CD4-positive, alpha-beta T cell treated with Interleukin-17A for 4 hours (primary cell): ENCODE measurements at places on chromosomes 7 and 10.
A peak's percentile ranks its signal among the peaks of the same experiment; 100 is the strongest.

- DNase-seq, result no peak
Observed at GRCh38 chr10:113846036-113846435, 7.8 kb downstream of the DCLRE1A start.

DNA sequence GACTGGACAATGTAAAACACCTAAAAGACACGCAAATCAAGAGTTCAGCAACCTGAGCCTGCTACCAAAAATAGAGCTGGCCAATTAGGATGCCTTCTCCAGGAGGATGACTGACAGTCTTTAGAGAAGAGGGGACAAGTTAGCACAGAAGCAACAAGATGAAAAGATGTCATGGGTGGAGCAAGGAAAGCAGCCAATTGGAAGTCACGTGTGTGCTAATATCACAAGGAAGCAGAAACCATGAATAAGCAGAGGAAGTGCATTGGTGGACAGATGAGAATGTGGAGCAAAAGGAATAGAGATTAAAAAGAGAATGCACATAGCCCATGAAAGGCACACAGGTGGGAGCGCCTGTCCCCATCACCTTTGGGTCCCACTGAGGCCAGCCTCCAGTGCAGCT is 148.1 kb downstream of the SLC25A13 start:
- no peak for DNase-seq

DNA sequence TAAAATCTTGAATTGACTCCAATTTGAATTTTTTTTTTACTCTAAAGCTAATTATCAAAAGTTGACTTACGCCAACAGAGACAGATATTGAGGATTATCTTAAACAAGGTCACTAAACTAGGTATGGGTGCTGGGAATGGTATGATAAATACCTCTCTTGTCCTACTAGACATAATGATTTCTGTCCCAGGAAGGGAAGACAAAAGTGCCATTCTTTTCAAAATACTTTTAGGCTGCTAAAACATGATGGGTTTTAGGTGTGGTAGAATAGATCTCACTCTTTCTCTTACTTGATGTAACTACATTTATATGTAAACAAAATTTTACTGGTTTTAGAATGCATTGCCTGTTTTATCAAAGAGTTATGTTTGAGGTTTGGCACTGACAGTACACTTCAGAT is 15.1 kb downstream of the TMEM60 start:
- DNase-seq, result no peak

DNA sequence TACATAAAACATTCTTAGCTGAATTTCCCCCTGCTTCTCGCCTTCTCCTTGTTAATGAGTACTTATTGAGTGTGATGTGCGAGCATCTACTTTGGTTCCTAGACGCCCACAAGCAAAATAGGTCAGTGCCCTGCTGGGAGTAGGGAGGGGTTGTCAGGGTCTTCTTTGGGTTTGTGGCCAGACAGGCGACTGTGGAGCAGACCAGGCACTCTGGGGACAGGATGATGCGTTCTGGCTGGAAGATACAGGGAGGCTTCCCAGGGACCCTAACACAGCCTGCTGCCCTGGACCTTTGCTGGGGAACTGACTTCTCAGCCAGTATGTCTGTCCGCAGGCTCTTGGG is 227.2 kb downstream of the CUX1 start:
- DNase-seq, result no peak

GRCh38 chr10:124150189-124150806 is 56.9 kb upstream of the CHST15 start:
- DNase-seq, result no peak

DNA sequence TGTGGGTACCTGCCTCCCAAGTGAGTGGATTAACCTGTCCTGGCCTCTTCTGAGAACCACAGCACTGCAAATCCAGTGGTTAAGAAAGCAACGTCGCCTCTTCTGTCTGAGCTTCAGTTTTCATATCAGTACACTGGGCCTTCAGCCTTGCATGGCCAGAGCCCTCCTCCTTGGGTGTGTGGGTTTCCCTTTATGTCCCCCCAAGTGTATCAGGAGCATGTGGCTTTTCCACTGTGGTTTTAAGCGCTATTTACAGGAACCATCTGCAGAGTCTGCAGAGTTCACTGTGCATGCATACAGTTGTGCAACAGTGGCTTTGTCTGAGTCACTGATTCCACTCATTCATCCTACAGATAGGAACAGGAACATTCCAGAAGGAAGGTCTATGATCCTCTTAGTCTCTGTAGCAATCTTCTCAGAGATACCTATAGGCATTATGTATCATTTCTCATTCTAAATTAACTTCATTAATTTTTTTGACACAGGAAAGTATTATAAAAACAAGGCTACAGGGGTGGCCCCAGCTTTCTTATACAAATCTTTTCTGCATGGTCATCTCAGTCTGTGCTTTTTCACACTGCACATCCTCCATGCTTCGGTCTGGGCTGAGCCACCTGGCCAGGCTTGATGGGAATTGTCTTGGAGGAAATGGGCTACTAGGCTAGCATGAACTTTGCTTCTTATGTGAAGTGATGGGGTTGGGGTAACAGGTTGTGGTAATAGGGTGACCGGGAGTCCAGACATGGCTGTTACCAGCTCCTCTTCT is 17.1 kb downstream of the MBL2 start:
- no peak for DNase-seq

DNA sequence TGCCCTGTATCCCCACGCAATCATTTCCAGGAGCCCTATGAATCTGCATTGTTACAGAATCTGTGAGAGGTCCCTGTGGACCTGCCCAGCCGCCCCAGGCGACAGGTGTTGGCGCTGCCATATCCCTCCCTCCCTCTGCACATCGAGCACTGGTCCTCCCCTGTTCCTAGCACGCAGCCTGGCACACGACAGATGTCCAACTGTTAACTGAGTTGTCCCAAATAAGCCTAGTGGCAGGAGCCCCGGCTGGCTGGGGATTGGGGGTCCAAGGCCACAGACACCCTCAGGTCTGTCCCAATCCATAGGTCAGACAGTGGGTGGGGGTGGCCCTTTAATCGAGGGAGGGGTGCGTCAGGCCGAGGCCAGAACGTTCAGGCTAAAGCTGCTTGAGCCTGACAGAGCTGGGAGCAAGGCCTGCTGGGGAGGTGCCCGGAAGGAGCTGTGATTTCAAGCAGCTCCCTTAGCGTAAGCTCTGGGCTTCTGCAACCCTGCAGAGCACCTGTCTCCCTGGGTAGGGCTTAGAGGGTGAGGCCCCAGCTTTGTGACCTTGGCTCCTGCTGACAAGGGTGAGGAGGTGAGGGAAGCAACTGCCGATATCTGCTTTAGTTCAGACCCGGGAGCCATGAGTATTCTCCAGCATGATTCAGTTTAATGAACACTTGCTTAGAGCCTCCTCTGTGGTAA is 40.1 kb downstream of the ADRA2A start:
- no peak for DNase-seq

DNA sequence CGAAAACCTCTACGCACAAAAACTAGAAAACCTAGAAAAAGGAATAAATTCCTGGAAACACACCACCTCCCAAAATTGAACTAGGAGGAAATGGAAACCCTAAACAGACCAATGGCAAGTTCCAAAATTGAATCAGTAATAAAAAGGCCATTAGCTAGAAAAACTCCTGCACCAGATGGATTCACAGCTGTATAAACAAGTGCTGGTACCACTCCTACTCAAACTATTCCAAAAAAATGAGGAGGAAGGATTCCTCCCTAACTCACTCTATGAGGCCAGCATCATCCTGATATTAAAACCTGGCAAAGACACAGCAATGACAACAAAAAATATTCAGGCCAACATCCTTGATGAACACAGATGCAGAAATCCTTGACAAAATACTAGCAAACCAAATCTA is 228.2 kb downstream of the CHRM2 start:
- no peak for DNase-seq

GRCh38 chr7:100532165-100533022 is 6.6 kb upstream of the AGFG2 start:
- DNase-seq, result no peak

DNA sequence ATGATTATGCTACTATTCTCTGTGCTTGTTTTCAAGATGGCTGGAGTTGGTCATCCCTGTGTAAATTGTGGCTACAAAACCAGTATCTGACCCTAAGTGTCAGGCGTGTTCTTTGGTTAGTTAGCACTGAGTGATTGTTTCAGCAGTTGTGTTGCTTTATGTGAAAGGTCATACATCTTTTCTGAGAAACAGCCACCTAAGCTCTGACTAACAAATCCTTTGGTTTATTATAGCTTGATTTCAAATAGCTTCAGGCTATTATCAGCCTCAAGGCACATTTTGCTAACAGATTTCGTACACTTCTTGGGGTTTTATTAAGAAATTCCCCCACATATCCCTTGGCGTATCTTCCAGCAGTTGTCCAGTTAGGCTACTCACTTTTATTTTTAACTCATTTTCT is 4.8 kb upstream of the ADRB1 start:
- no peak for DNase-seq

DNA sequence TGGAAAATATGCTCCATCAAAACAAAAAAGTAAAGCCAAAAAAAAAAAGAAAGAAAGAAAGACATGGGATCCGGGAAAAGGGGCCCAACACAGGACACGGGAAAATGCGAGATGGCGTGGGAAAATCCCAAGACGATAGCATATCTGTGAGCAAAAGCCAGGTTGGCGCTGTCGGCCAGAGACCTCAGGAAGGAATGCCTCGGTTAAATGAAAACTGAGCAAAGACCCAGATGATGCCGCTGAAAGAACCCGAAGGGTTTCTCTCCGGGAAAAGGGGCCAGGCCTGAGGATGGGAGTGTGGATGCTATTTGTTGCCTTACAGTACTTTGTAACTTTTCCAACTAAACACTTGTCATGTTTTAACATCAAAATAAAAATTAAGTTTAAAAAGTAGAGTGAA is 49.5 kb upstream of the PPP2R2D start:
- DNase-seq, result no peak

- peak; percentile 70 for DNase-seq
Observed at GRCh38 chr7:140723006-140723405, 26.5 kb downstream of the NDUFB2 start.

DNA sequence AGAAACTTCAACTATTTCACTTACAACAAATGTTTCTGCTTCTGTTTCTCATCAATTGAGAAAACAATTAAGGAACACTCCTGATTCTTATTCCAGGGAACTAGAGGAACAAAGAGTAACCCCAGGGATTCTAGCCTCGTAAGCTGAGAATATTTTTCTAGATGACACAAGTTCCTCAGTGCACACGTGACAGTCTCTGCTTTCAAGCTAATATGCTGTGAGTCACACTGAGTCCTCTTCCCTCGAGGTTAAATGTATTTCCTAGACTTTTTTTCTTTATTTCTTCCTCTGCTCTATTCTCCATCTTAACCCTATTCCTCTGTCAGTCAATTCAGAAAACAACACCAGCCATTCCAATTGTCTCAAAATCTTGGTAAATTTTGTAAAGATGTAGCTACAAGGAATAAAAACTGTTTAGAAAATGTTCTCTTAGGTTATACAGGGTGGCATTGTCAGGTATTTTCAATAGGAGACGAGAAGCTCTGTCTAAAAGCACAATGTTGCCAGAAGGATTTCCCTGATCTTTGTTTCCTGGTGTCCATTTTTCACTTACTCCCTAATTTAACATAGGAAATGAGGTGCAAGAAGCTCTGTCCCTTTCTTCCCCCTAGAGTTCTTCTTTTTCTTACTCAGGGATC is 5.8 kb upstream of the C1GALT1 start:
- no peak for DNase-seq

- DNase-seq, result no peak
Observed at GRCh38 chr7:47801423-47801822, 146.8 kb downstream of the PKD1L1 start.

GRCh38 chr10:2897619-2898508 is 169.5 kb upstream of the PFKP start:
- DNase-seq, result no peak

DNA sequence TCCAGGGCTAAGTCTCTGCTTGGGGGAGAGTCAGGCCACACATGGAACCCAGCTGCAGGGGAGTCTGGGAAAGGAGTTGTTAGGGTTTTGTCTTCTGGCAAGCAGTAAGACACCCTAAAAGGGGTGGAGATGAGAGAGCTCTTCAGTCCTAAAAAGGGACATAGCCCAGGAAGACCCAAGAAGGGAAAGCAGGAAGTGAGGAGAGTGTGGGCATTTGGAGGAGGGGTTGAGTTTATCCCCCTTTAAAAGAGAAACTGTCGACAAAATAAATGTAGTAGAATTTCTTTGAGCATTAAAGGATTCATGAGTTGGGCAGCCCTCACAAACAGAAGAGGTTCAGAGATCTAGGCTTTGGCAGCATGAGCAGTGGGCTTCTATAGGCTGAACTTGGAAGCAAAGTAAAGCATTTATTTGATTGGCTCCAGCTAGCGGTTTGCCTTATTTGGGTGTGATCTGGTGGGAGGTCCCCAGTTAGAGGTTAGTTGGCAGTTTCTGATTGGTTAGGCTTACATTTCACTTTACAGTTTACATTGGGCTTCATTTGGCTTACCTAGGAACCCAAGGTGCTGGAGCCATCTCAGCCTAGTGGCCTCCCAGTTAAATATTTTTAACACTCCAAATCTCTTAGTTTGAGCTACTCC is 246.7 kb downstream of the CAMK1D start:
- no peak for DNase-seq

DNA sequence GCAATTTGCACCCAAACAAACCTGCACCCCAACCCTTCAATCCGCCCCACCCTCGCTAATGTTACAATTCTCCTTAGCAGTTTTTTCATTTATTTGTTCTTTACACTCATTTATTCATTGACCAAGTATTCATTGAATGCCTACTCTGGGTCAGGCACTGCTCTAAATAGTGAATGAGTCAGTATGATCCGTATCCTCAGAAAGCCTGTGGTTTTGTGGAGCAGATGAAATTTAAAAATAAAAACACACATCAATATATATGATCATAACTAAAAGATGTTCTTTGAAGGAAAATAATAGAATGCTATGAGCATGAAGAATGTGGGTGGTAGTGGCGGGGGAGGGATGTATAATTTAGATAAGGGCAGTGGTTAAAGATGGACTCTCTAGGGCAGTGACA is 13.3 kb downstream of the IFIT5 start:
- DNase-seq, result no peak

DNA sequence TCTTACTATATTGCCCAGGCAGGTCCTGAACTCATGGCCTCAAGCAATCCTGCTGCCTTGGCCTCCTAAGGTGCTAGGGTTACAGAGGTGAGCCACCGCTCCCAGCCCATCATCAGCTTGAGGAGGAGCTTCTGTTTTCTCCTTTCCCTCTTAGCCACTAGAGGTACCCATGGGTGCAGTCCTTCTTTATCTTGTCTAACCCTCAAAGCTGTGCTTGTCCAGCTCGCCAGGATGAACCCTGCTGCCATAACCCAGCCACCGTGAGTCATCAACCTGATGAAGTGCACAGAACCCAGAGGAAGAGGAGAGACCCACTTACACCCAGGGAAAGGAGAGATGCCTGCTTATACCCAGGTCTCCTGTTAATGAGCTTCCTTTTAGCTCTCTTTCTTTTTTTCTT is 133.4 kb downstream of the CUL2 start:
- no peak for DNase-seq

DNA sequence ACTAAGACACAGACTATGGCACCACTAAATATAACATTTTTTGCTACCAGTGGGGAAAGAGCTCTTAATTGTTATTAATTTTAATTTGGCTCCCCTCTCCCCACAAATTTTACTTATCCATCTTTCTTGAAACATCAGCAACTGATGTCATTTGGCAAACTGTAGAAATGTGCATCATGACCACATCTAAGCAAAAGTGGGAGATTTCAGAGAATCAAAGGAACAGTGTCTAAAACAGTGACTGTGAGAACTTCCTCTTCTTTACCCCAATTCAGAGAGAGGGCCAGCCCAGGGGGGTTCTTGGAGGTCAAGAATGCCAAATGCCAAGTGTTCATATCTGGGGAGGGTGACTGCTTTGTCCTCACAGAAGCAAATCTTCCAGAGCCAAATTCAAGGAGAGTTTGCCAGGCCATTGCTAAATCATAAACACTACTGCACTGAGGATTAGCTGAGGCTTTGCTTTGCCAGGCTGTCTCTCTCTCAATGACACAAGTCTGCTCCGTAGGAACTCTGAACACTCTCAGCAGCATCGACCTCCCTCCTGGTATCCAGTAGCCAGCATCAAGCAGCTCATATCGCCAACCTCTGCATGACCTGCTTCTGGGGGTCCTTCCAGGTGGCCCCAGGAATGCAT is 65.6 kb downstream of the ITIH5 start:
- no peak for DNase-seq
